ENCODE measurements at places on chromosomes 1 and 21.

DNA sequence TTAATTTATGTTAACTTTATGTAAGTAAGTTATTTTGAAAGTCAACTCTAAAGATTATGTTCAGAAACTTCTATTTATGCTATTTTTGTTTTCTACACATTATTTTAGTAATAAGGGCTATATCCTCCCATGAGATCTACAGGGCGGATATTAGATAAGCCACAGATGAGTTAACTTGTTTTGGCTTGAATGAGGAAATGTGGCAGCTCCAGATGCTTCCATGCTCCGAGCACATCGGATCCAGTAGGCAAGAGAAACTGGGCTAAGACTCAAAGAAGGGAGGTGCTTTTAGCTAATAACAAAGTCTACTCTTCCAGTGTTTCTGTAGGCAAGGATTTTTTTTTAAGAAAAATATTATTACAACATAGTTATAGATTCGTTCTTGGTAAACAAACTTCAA is 20.0 kb upstream of the LAMC1 start:
- DNase-seq, result no peak
- no peak overlapping the region for H3K4me3 ChIP-seq
- no peaks in the 10 kb centered on the region for H3K4me1 ChIP-seq
- H3K36me3 ChIP-seq, result no peaks in the 10 kb centered on the region
- no peak overlapping the region for H3K27ac ChIP-seq

- no peak overlapping the region for H3K4me3 ChIP-seq
- H3K36me3 ChIP-seq, result no peaks in the 10 kb centered on the region
- no peaks in the 10 kb centered on the region for H3K4me1 ChIP-seq
- H3K27ac ChIP-seq, result no peak overlapping the region
- no peak for DNase-seq
Measured at GRCh38 chr21:14080040-14080763, 130.6 kb downstream of the LIPI start.

DNA sequence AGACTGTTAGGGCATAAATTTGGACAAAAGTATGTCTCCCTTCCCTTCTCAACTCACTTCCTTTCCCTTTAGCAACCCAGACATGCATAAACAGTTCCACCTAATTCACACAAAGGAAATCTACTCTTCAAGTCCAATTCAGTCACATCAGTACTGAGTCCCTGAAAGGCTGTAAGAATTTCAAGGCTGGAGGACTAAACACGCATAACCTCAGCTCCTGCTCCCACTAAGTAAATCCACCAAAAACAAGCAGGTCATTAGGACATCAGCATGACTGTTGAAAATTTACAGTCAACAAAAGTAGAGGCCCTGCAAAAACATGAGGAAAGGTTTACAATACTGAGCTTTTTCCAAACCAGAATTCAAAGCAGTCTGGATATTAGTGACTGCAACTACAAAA is 18.4 kb downstream of the SETD4 start:
- H3K27me3 ChIP-seq, result no peaks in the 10 kb centered on the region
- H3K36me3 ChIP-seq, result peaks cover 12% of the 10 kb centered on the region
- no peak for DNase-seq
- no peak overlapping the region for H3K27ac ChIP-seq

- no peak overlapping the region for H3K27ac ChIP-seq
- H3K36me3 ChIP-seq, result no peaks in the 10 kb centered on the region
- no peaks in the 10 kb centered on the region for H3K4me1 ChIP-seq
- H3K4me3 ChIP-seq, result no peak overlapping the region
- peaks cover 36% of the 10 kb centered on the region for H3K27me3 ChIP-seq
- DNase-seq, result no peak
Measured at GRCh38 chr21:29943885-29944284, 4.1 kb upstream of the GRIK1 start.

DNA sequence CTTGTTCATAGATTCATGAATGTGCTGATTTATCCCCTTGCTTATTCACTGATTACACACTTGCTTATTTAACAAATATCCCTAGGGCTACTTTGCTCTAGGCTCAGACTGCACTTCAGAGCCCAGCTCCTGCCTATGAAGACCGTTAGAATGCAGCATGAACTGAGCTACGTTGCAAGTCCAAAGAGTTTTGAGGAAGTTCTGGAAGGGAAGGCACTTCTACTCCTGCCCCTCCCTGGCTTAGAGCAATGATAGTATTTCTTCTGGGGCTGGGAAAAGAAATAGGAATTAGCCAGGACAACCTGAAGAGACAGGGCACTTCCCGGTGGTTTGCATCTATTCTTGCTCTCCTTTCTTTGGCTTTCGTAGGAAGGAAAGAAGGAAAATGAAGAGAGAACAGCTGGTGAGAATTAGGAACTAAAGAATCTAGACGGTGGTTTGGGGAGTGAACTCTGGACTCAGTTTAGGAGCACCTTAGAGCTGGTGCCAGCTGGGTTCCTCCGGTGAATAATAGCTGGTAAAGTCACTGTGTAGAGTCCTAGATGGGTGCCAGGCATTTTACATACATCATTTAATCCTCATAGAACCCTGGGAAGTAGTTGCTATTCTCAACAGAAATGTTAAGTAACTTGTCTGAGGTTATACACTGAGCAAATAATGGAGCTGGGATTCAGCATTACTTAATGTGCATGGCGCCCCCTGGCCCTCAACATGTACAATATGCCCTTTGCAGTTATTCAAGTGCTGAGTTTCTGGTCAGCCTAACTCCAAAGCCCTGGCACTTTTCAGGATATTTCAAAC is 65.9 kb downstream of the NDUFS5 start:
- H3K4me3 ChIP-seq, result no peak overlapping the region
- H3K4me1 ChIP-seq, result no peaks in the 10 kb centered on the region
- H3K36me3 ChIP-seq, result no peaks in the 10 kb centered on the region
- peak; percentile 88 for DNase-seq
- no peaks in the 10 kb centered on the region for H3K27me3 ChIP-seq

GRCh38 chr1:180845352-180845751 is 67.3 kb upstream of the KIAA1614 start:
- H3K4me1 ChIP-seq, result no peaks in the 10 kb centered on the region
- H3K36me3 ChIP-seq, result no peaks in the 10 kb centered on the region
- no peaks in the 10 kb centered on the region for H3K27me3 ChIP-seq
- no peak overlapping the region for H3K4me3 ChIP-seq
- no peak for DNase-seq

- no peak for DNase-seq
- no peaks in the 10 kb centered on the region for H3K36me3 ChIP-seq
- no peak overlapping the region for H3K4me3 ChIP-seq
Measured at GRCh38 chr1:59804301-59804700, 10.4 kb upstream of the HOOK1 start.

- no peaks in the 10 kb centered on the region for H3K27me3 ChIP-seq
- H3K4me3 ChIP-seq, result no peak overlapping the region
- peak; percentile 15 for DNase-seq
- no peaks in the 10 kb centered on the region for H3K36me3 ChIP-seq
- H3K4me1 ChIP-seq, result no peaks in the 10 kb centered on the region
Measured at GRCh38 chr1:6762060-6762459, 23.2 kb upstream of the CAMTA1 start.

GRCh38 chr1:232262991-232263390 is 366.9 kb downstream of the SIPA1L2 start:
- H3K36me3 ChIP-seq, result no peaks in the 10 kb centered on the region
- H3K27me3 ChIP-seq, result no peaks in the 10 kb centered on the region
- H3K4me3 ChIP-seq, result no peak overlapping the region

DNA sequence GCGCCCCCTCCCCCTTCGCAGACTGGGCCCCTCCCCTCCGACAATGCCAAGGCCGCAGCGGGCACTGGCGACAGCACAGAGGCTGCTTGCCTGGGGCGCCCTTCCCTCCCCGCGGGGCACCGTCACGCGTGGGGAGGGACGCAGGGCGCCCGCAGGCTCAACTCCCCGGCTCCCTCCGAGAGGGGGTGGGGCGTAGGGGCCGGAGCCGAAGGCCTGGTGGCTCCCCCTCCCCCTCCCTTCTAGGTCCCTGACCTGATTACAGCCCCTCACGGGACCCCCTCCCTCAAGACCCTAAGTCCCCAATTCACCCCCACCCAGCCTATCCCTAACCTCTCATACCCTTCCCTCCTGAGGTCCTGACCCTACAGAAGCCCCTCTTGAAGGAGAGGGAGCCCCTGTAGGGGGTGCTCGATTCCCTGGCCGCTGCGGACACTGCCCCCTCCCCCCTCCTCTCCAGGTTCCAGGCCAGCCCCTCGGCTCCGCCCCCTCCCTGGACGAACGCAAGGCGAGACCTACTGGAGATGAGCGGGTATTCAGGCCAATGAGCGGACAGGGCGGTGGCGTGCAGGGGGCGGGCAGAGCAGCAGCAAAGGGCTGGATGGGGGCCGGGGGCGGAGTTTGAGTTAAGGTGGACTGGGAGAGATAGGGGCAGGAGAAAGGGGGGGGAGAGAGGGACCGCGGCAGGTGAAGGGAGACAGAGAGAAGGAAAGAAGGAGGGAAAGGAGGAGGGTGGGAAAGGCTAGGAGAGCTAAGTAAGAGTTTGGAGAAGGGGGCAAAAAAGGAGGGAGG is 733 bp upstream of the ZBTB7B start:
- peaks cover 17% of the 10 kb centered on the region for H3K4me1 ChIP-seq
- peak overlapping the region; percentile 98 for H3K27ac ChIP-seq
- DNase-seq, result peak; percentile 99
- peak overlapping the region; percentile 69 for H3K4me3 ChIP-seq
- no peaks in the 10 kb centered on the region for H3K36me3 ChIP-seq
- H3K27me3 ChIP-seq, result no peaks in the 10 kb centered on the region

DNA sequence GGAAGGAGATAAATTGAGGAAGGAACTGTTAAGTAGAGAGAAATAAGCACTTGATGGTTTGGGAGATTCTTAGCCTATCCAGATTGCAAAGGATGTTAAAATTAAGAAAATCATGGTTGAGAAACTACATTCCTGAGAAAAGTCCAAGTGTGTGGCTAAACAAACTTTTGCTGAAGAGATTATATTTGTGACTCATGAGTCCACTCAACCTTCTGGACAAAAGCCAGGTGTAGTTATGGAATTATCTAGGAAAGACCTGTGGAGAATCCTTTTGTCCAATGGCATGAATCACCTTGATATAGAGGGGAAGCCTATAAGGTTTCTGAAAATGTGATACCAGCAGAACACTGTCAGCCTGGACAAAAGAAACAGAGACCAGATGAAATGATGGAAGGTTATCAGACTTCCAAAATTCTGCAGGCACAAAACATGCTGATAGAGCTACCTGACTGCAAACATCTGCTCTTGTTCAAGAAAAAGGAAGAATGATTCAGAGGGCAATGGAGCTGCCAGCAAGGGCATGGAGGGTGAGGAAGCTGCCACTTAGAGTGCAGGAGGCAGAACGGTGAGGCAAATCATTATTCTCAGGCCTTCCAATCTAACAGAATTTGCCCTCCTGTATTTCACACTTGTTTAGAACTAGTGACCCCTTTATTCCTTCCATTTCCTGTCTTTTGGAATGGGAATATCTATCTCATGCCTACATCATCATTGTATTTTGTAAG is 300.6 kb upstream of the PRMT6 start:
- no peaks in the 10 kb centered on the region for H3K4me1 ChIP-seq
- no peaks in the 10 kb centered on the region for H3K27me3 ChIP-seq
- no peak overlapping the region for H3K27ac ChIP-seq
- no peak overlapping the region for H3K4me3 ChIP-seq
- DNase-seq, result no peak
- no peaks in the 10 kb centered on the region for H3K36me3 ChIP-seq

DNA sequence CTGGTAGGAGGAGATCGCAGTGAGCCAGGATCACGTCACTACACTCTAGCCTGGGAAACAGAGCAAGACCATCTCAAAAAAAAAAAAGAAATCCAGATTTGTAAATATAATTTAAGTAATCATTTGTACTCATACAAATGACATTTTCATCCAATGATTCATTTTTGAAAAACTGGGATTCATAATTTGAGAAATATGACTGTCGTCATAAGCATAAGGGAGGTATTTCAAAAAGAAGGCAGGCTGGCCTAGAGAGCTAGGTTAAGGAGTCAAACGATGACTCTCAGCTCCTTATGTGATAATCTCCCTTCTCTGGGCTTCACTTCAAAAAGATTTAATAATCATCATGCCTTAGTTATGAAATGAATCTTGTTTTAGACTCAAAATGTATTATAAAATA is 2.3 kb downstream of the GART start:
- no peak overlapping the region for H3K4me3 ChIP-seq
- H3K27me3 ChIP-seq, result no peaks in the 10 kb centered on the region
- H3K27ac ChIP-seq, result peak overlapping the region; percentile 98
- peaks cover 6% of the 10 kb centered on the region for H3K4me1 ChIP-seq

GRCh38 chr1:21631944-21632887 is 36.9 kb downstream of the RAP1GAP start:
- no peaks in the 10 kb centered on the region for H3K36me3 ChIP-seq
- DNase-seq, result peak; percentile 79
- no peaks in the 10 kb centered on the region for H3K27me3 ChIP-seq
- no peak overlapping the region for H3K4me3 ChIP-seq

GRCh38 chr1:178649582-178650350 is 75.3 kb upstream of the RALGPS2 start:
- H3K36me3 ChIP-seq, result no peaks in the 10 kb centered on the region
- no peak overlapping the region for H3K27ac ChIP-seq
- no peak overlapping the region for H3K4me3 ChIP-seq
- no peaks in the 10 kb centered on the region for H3K27me3 ChIP-seq
- peaks cover 18% of the 10 kb centered on the region for H3K4me1 ChIP-seq

DNA sequence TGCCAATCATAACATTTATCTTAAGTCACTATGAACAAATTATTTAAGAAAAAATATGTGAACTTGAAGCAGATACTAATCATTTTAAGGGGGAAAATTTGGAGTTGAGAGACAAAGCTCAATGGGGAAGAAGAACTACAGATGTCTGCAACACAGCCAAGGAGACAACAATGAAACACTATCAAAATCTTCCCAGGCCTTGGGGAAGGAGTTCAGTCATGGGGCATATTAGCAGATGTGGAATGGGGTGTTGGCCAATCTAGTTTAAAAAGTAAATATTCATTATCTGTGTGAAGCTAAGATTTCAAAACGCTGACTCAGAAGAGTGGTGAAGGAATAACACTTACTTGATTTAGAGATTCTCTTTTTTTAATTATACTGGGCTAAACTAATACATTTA is 671.6 kb upstream of the ZP4 start:
- H3K4me1 ChIP-seq, result no peaks in the 10 kb centered on the region
- H3K27me3 ChIP-seq, result no peaks in the 10 kb centered on the region
- H3K36me3 ChIP-seq, result no peaks in the 10 kb centered on the region
- H3K27ac ChIP-seq, result no peak overlapping the region
- no peak overlapping the region for H3K4me3 ChIP-seq

GRCh38 chr1:184480736-184481135 is 93.9 kb downstream of the C1orf21 start:
- H3K4me3 ChIP-seq, result no peak overlapping the region
- H3K4me1 ChIP-seq, result peaks cover 54% of the 10 kb centered on the region
- DNase-seq, result no peak

DNA sequence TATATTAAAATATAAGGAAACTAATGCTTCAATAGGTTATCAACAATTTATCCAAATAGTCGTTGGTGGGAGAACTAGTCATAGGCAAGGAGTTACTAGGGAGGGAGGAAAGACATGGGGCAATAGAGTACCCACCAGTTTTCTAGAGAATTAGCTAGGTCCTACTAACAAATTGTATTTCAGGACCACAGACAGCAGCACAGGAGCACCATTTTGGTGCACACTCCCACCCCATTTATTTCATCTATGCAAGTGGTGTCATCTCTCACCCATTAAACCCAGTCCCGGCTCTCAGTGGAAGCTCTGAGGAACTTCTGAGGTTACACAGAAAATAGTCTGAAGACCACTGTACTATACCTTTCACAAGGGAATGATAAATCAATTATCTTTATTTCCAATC is 89.0 kb upstream of the BCAR3 start:
- DNase-seq, result no peak
- H3K27ac ChIP-seq, result no peak overlapping the region
- no peak overlapping the region for H3K4me3 ChIP-seq
- no peaks in the 10 kb centered on the region for H3K36me3 ChIP-seq
- no peaks in the 10 kb centered on the region for H3K27me3 ChIP-seq

- H3K27me3 ChIP-seq, result no peaks in the 10 kb centered on the region
- no peaks in the 10 kb centered on the region for H3K36me3 ChIP-seq
- no peak overlapping the region for H3K4me3 ChIP-seq
- no peak overlapping the region for H3K27ac ChIP-seq
Measured at GRCh38 chr1:200279810-200280411, 129.9 kb downstream of the ZNF281 start.
